ENCODE measurements at places on chromosomes 16 and 17.
A peak's percentile ranks its signal among the peaks of the same experiment; 100 is the strongest.

GRCh38 chr17:43039646-43040045 lies 14.6 kb downstream of the RND2 start:
- H3K4me1 ChIP-seq, result no peaks in the 10 kb centered on the region
- H3K27me3 ChIP-seq, result no peaks in the 10 kb centered on the region
- peak overlapping the region; percentile 40 for H3K27ac ChIP-seq
- no peak overlapping the region for H3K4me3 ChIP-seq

- no peak overlapping the region for H3K27ac ChIP-seq
- peaks cover 23% of the 10 kb centered on the region for H3K36me3 ChIP-seq
- no peak overlapping the region for H3K4me3 ChIP-seq
- H3K27me3 ChIP-seq, result no peaks in the 10 kb centered on the region
- peaks cover 6% of the 10 kb centered on the region for H3K4me1 ChIP-seq
Measured at GRCh38 chr17:688100-688989, 26.3 kb downstream of the VPS53 start.

DNA sequence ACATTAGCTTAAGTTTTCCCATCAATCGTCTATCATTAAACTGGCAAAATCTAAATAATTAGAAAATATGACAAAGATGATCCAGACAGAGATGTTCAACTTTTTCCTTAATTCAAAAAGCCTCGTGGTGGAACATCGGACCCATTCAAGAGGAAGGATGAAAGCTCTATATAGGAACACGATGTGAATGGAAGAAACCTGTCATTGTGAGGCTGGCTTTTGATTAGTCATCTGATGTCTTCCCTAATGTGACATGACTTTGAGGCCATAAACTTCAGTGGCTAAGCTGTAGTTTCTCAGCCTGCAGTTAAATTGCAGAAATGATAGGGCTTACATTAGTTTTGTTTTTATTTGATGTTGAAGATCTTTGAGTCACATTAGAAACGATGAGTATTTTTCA lies 1.0 kb downstream of the AMZ2 start:
- H3K4me1 ChIP-seq, result peaks cover 40% of the 10 kb centered on the region
- no peak for DNase-seq
- H3K27me3 ChIP-seq, result no peaks in the 10 kb centered on the region
- peaks cover 26% of the 10 kb centered on the region for H3K36me3 ChIP-seq

- H3K4me1 ChIP-seq, result peaks cover 1% of the 10 kb centered on the region
- H3K27ac ChIP-seq, result no peak overlapping the region
- no peak for DNase-seq
- H3K36me3 ChIP-seq, result no peaks in the 10 kb centered on the region
- H3K4me3 ChIP-seq, result no peak overlapping the region
Measured at GRCh38 chr17:43411369-43411677, 12.5 kb downstream of the ARL4D start.
